Tibial nerve (tissue), 4 donors: ENCODE measurements at places on chromosomes 1 and 21.

DNA sequence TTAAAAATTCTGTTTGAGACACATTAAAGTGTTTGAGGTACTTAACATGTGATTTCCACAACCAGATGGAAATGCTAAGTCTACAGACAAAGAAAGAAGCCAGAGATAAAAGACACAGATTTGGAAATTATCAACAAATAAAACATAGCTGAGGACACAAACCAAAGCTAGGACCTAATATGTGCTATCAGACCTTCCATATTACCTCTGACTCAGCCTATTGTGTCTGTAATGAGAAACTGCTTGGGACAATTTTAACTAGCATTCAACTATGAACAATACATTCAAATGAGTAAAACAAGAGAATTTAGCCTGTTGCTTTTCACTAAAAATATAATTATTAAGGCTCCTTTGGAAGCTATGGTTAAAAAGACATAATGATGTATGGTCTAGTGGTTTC lies 54.6 kb downstream of the WNT2B start:
- no peak for DNase-seq

DNA sequence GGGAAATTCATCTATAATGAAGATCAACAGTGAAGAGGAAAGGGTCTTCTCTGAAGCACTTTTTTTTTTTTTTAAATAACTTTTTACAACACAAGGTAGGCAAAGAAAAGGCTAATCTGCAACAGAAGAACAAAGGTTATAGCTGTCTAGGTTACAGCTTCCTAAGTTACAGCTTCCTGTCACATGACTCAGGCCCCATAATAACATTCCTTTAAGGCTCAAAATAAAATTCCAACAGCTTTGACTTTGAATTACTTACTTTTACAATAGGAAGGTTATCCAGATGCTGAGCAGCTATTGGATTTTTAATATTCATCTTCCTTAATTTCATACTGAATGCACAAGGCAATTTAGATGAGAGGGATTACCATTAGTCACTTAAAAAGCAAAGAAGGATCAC lies 40.4 kb upstream of the TMEM61 start:
- DNase-seq = no peak

DNA sequence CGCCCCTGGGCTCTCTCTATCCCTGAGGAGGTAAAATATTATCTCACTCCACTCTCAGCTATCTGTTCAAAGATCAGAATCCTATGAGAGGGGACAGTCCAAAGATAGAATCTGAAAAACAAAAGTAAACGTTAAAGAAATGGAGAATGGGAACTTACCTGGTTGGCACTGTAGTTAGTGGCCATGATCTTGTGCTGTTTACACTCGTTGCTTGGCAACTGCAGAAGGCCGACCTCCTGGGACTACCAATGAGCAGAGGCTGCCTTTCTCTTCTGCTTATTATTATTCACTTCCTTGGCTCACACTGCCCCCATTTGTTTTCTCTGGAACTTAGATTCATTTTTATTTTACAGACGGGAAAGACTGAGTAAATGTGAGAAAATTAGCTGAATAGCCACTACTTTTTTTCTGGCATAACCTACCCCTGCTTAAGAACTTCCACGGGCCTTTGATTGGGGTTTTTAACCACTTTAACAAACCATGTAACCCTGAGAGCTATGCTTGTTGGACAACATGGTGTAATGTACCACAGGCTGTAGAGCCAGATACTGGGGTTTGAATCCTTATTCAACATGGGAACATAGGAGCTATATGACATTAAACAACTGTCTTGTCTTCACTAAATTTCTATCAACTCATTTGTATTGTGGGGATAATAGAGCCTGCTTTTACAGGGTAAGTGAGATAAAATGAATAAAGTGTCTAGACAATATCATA lies at the start of gene CFAP126:
Gene CFAP126, minus strand, starts transcription at position 193 of the 717 bp plus-strand sequence. Its CDS starts 8 bp downstream, at position 185.
- no peak for DNase-seq

DNA sequence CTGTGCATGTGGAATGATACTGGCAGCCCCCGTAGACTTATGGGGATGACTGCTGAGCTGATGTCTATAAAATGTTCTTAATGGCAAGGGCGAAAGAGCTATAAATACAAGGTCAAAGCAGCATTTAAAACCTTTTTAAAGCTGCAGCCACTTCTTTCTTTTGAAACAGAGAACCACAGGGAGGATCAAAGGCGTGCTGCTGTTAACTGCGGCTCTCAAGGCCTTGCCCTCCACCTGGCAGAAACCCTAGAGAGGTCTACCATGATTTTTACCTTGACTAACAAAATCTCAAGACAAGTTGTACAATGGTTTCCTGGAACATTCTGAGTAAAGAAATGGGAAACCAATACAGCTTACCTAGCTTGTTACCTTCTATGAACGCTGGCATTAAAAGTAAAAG lies 89.7 kb downstream of the SLC45A1 start:
- no peak for DNase-seq

GRCh38 chr1:81733480-81733879 lies 67.3 kb upstream of the ADGRL2 start:
- DNase-seq = no peak

- DNase-seq = no peak
Observed at GRCh38 chr1:151408891-151409290, 9.5 kb downstream of the PSMB4 start.

DNA sequence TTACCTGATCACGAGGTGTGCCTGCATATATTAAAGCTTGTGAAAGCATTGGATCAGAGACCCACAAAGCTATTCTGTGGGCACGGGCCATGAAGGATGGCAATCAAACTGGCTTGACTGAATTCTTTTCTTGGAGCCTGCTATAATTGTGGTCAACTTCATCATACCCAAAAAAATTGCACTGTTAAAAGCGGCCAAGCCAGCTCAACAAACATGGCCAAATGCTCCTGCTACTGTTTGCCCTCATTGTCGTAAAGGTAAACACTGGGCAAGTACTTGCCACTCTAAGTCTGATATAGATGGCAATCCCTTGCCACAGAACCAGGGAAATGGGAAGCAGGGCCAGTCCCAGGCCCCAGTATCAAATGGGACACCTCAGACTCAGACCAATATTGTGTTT lies 6.6 kb upstream of the GSTM5 start:
- no peak for DNase-seq

DNA sequence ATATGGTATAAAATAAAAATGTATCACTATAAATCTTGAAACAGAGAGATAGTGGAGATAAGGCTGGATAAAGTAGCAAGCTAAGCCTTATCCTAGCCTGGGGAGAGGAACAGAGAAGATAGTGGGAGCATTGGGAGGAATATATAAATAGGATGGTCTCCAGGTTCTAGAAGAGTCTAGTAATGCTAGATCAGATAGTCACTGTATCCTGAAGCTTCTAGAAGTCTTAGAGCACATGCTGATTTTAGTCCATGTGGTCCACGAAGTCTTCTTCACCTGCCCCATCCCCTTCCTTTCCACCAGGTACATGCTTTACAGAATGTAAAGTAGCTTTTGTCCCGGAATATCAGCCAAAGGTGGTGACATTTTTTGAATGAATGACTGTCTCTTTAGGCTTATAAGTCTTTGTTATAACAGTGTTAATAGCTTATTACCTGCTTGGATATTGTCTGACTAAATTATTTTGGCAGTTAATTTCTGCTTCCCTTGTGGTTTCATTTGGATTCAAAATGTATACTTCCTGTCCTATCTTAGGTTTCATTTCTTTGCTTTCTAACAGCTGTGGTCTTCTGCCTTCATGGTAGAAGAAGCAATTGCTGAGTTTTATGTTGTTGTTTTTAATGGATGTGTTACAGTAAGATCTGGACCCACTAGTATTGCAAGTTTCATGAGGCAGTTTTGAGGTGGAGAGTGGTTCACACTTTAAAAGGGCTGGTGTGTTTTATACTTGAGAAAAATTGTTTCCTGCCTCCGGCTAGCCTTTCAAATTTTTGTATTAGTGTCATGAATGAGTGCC lies 5.9 kb downstream of the SMG7 start:
- DNase-seq = no peak

DNA sequence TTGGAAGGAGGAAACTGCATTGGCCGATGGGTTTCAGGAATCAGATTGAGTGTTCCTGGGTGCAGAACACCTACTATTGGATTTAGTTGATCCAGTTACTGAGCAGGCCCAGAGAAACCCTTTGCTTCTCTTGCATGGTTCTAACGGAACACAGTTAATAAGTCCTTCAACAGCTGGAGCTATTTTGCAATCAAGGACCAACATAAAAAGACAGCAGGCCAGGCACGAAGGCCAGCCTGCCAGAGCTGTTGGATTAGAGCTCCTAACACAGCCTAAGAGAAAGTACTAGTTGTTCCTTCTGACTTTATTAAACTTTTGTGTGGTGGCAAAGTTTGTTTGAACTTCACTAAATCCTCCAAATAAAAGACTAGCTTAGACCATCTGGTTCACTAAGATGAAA lies 148.0 kb upstream of the LMO4 start:
- DNase-seq = no peak

- DNase-seq = no peak
Observed at GRCh38 chr1:73998348-73998959, 199.5 kb downstream of the LRRIQ3 start.

DNA sequence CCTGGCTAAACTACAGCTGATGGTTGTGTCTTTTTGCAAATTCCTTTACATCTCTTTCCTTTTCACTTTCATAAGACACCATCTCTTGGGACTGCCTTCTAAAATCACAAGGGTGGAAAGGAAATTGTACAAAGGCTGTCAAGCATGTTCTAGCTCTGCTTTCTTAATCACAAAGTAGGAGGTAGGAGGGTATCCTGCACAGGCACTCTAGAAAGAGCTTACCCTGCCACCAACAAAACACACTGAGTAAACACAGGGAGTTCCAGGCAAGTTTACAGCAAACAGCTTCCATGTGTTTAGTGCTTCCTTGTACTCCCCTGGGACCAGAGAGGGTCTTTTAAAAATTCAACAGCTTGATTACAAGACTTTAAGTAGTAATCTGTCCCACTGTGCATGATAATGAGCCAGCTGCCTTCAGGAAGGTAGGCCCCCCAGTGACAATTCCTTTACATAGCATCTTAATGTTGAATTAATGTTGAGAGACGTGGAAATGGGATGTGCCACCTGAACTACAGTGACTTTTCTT lies 2.4 kb downstream of the PLPP3 start:
- peak; percentile 34 for DNase-seq

DNA sequence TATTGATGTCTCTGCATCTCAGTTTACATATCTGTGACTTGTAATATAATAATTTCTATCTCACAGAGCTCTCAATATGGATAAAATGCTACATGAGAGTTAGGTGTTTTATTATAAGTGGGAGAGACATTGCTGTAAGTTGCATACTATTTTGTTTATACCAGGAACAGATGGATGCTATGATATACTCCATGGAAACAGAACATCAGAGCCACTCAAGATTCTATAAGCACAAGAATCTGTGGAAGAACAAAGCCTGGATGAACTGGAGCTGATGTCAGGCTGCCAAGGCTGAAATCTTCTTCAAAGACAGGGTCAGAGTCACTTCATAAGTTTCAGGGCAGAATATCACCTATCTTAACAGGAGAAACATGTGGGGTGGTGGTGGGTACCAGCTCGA lies 30.2 kb downstream of the DUSP10 start:
- DNase-seq = no peak

GRCh38 chr1:178931858-178932551 lies 61.1 kb upstream of the ANGPTL1 start:
- DNase-seq = peak; percentile 73

DNA sequence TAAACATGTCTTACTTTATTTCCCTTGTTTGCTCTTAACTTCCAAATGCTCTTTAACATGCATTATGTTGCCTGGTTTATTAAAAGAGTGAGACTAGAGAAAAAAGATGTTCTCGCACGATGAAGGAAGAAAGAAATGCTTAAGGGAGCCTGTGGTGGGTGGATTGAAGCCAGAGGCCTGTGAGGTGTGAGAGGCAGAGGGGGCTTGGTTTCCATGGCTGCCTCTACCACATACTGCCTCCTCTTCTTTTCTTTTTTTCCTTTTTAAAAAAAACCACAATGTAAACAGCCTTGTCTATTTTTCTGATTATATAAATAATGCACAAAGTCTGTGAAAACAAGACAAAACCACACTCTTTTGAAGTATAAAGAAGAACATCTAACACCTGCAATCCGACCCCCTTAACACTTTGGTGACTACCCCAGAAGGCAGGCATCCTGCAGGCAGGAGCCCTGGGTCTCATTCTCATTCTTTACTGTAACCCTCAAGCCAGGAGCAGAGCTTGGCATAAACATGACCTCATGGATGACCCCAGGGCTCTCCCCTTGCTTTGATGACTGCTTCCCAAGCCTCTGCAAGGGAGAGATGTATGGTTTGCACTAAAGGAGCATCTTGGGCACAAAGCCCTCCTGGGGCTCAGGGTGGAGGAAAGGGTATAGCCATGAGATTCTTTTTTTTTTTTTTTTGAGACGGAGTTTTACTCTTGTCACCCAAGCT lies 10.1 kb upstream of the PARP1 start:
- no peak for DNase-seq

GRCh38 chr21:32463367-32463766 lies 50.9 kb downstream of the EVA1C start:
- DNase-seq = no peak

- DNase-seq = no peak
Observed at GRCh38 chr1:33288976-33289857, 31.7 kb downstream of the A3GALT2 start.

GRCh38 chr1:65221638-65222339 lies 73.8 kb downstream of the AK4 start:
- no peak for DNase-seq

DNA sequence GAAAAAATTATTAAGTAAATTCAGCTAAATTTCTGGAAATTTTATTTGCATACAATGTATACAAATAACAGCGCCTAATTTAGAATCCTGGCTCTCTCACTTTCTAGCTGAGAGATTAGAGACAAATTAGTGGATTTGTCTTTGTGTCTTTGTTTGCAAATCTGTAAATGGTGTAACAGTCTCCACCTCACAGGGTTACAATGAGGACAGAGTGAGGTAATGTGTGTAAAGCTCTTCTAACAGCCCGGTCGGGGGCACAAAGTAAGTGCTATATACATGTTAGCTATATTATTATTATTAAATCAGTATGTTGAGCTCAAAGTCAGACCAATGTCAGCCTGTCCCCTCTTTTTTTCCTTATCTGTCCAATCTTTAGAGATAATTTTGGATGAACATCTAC lies 5.0 kb upstream of the ADAMTSL4 start:
- no peak for DNase-seq
